Retinal pigment epithelial cell (primary cell): ENCODE measurements at places on chromosomes 7 and 10.

DNA sequence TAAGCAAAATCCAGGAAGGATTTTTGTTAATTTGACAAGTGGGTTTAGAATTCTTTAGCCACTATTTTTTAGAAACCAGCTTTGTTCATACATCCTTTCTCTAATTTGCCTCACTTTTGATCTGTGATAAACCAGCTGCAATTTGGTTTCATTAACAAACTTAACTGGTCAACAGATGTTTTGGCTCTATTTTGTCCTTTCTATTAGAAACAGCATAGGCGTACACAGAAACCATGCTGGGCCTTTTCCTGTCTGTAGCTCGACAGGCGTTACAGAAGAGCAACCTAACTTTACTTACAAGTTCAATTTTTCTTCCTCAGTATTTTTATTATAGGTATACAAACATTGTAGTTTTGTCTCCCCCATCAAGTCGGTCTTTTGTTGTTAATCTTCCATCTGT is 28.2 kb downstream of the KAT6B start:
- DNase-seq, result no peak

- DNase-seq, result no peak
Observed at GRCh38 chr10:29623797-29624196, 11.0 kb downstream of the SVIL start.

DNA sequence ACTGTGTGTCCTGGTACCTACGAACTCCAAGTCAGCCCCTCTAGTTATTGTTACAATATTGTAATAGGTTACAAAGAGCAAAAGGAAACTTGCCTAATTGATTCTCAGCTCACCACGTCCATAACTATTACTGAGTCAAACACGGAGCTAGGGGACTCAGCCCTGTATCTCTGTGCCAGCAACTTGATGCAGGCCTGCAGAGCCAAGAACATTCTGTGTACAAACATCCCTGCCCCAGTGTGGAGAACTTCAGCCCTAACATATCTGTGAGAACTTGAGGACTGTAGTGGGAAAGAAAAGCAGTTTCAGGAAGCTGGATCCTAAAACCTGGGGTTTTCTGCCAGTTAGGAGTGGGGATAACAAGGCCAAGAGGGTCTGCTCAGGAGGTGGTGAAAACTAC is 114.9 kb upstream of the PRSS58 start:
- no peak for DNase-seq

GRCh38 chr7:26156451-26157420 is 4.7 kb downstream of the NFE2L3 start:
- peak; percentile 82 for DNase-seq

DNA sequence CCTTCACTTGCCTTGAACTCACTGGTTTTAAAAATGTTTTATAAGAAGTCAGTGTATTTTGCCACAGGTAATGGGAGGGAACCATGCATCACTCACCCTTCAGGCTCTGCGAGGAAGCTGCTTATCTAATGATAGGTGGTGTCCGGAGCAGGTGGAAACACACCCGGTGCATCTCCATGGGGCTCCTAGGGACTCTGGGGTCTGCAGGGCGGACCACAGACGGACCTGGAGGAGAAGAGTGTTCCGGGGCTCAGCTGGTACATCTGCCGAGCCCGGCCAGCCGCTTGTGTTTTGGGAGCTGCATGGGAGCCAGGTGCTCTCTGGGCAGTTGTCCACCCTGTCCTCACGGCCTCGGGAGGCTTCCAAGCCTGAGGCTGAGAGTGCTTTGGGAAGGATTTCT is 7.3 kb downstream of the LRRC27 start:
- no peak for DNase-seq

- no peak for DNase-seq
Observed at GRCh38 chr7:90988516-90988915, 275.7 kb upstream of the FZD1 start.

DNA sequence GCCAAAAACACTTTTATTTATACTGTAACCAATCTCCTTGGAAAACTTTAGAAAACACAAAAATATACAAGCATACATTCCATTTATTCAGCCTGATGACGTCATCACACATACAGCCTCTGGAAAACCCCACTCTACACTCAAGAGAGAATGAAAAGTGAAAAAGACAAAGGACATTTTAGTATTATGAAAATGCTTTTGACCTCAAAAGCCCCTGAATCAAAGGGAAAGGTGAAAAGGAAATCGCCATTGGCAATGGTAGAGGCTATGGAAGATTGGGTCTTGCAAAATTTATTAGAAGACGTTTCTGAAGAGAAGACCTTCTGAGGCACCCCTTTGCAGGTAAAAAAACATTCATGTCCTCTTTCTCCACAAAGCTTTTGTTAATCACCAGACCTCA is 82.9 kb upstream of the STRIP2 start:
- DNase-seq, result no peak

- no peak for DNase-seq
Observed at GRCh38 chr10:13347043-13347499, 1.0 kb downstream of the SEPHS1 start.

DNA sequence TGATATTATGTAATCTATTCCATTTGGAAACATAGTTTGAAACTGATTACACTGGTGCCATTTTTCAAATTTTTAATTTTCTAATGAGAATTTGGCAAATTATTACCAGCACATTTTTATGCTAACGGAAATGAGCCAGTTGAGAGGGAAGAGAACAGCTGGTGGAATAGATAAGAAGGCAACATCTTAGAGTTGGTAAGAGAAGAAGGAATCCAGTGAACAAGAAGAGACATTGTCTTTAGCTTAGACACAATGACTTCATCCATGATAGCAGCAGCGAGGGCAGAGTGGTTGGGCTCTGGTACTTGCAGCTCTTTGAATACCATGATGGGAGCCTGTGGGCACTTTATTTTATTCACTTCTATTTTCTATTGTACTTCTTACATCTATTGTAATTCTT is 89.6 kb downstream of the CHRM2 start:
- no peak for DNase-seq

GRCh38 chr10:70575874-70576802 is 26.4 kb downstream of the PRF1 start:
- DNase-seq, result peak; percentile 87

DNA sequence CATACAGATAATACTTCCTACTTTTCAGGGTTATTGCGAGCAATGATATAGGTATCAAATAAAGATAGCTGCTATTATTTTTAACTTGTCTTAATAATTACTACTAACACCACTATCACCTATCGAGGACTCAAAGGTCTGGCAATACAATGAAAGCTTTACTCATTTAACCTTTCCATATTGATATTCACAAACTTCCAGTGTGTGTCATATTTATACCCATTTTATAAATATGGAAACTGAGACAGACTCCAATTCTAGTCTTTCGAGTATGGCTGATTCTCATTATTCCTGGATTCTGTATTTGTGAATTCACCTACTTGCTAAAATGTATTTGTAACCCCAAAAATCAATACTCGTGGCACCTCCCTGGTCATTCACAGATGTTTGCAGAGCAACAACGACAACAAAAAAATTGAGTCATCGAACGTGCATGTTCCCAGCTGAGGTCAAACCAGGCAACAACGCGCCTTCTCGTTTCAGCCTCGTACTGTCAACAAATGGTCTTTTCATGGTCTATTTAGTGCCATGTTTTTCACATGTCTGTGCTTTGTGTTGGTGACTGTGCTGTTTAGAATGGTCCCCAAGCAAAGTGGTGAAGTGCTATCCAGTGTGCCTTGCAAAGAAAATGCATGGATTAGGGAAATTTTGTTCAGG is 51.7 kb downstream of the SMURF1 start:
- no peak for DNase-seq

GRCh38 chr7:91566402-91566732 is 302.1 kb downstream of the FZD1 start:
- no peak for DNase-seq

GRCh38 chr7:41148521-41148951 is 554.4 kb downstream of the INHBA start:
- no peak for DNase-seq

DNA sequence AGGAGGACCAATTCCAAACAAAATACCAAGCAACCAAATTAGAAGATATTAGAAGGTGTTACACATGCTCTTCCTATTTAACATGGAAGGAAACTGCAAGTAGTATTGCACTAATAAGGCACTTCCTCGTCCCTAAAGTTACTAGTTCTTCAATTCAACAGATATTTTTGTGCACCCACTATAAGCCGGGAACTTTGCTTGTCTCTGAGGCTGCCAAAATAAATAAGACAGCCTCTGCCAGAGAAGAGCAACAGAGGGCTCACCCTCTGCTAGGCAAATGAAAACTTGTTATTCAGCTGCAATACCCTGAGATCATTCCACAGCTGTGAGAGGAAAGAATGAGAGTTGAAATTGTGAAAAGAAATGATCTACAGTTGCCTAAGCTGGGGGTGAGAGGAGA is 37.4 kb upstream of the GSAP start:
- no peak for DNase-seq

DNA sequence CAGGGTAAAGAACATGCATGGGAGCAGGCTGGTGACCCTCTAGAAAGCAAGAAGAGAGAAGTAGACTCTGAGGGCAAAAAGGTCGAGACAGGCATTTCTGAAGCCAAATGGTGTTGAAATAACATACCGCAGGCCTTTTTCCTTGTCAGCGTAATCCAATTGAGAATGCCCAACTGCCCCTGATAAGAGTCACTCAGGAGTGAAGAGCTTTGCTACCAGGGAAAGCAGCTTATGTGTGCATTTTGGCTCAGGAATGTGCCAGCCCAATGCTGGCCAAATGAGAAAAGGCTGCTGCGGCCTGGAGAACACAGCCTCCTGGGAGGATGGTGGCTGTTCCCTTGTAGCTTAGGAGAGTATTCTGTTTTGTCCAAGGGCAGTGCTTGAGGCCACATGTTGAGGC is 61.4 kb upstream of the NFKB2 start:
- peak; percentile 90 for DNase-seq

DNA sequence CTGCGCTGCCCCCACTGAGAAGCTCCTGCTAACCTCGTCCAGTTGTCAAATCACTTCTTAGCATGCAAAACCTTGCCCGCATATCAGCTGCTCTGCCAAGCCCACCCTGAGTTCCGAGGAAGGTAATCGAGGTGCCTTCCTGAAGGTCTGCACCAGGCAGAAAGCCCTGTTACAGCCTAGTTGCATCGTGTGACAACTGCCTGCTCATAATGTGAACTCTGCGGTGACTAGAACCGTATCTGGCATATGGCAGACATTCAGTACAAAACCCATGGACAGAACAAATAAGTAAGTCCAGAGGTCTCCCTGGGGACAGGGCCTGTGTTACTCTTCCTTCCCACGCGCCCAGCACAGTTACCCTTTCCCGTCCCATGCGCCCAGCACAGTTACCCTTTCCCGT is 394.3 kb downstream of the DNAJB6 start:
- DNase-seq, result no peak

GRCh38 chr7:55494951-55495350 is 77.4 kb downstream of the VOPP1 start:
- DNase-seq, result no peak
